ENCODE measurements at places on chromosomes 12 and 14.

DNA sequence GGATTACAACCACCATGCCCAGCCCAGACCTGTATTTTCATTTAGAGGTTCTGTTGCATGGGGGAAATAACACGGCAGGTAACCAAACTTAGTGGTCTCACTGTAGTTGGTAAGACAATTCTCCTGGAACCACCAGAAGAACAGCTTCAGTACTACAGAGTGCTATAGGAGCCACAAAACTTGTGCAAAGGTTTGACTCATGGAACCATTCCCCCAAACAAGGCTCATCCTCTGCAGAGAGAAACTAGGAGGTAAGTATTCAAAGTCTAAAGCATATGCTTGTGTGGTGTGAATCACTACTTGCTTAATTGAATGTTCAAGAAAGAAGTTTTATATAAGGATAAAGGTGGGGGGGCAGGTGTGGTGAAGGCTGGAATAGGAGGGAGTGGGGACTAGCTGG is 58.7 kb downstream of the GNS start:
- DNase-seq = no peak

DNA sequence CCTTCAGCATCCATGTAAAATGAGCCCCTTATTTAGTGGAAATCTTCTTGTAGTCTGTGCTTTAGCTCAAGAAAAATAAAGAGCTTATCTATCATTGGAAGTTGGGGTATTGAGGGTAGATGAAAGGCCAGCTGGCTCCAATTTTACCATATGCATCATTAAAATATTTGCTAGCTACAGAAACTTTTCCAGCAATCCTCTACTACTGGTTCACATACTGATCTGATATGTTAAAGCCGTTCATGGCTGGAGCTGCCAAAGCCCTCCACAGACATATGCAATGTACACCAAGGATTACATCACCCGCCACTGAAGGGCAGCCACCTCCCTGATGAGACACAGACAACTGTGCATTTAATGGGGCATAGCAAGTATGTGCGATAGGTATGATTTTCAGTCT is 1205.3 kb downstream of the GALC start:
- DNase-seq = no peak

- DNase-seq = no peak
Observed at GRCh38 chr12:2643576-2644135, 151.1 kb upstream of the FKBP4 start.

GRCh38 chr12:24738441-24738840 is 210.5 kb downstream of the BCAT1 start:
- no peak for DNase-seq

DNA sequence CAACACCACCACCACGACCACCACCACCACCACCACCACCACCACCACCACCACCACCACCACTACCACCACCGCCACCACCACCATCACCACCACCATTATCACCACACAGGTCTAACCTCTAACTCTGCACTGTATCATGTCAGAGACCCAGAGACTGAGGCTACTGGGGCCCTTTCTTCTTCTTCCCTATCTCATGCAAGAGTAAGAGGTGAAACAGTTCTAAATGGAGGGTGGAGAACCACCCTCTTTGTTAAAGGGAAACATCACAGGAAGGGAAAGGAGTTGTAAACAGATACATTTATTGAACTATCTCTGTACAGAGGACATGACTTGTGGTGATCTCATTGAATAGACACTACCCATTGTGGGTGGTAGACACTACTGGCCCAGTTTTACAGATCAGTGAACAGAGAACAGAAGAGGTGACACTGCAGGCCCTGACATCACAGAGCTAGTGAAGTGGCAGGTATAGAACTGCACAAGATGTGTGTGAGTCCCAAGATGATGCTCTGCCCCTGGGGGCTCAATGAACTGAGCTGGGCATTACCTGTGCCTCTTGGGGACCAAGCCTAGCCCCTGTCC is 91.6 kb downstream of the FOXN3 start:
- DNase-seq = no peak

DNA sequence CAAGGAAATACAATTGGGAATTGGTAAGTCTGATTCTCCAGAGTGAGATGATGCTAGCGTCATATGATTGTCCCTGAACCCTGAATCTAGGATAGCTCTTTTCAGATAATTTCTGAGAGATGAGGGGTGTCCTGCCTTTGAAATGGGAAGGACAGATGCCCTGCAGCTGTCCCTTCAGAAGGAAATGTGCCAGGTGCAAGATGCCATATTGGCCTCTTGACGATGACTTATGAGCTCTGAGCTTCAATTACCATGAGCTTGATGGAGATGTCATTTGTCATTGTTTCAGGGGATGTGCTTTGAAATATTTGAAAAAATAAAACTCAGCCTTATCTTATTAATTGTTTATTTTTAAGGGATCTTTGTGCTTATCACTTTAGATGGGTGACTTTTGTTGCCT is 185.1 kb downstream of the DACT1 start:
- no peak for DNase-seq

GRCh38 chr12:122995503-122996187 is 15.2 kb downstream of the ARL6IP4 start:
- no peak for DNase-seq

- no peak for DNase-seq
Observed at GRCh38 chr14:92959189-92959531, 36.2 kb downstream of the CHGA start.

GRCh38 chr12:87991483-87991882 is 37.7 kb downstream of the C12orf50 start:
- DNase-seq = no peak

DNA sequence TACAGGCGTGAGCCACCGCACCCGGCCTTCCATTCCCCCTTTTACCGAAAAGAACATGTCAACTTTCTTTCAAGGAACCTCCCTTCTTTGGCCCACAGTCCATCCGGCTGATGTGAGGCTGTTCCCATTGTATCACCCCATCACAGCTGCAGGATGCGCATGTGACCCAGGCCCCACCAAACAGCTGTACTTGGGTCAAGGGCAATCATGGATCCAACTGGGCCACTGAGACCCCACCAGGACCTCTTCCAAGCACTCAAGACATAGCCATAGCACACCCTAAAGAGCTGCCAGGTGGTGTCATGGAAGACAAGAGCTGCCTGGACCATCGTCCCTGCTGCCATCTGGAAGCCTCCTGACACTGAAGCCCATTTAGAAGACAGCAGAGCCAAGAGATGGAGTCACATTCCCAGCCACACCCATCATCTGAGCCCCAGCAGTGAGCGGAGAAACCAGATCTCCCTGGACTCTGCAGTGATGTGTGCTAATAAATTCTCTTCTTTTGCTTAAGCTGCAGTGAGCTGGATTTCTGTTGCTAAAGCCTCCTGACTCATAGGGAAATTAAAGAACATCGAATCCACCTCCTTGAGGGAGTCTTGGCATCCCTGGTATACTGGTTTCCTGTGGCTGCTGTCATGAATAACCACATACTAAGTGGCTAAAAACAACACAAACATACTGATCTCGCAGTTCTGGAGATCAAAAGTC is 105.6 kb downstream of the KSR2 start:
- DNase-seq = no peak

GRCh38 chr12:70966996-70967790 is 46.7 kb upstream of the PTPRR start:
- no peak for DNase-seq

DNA sequence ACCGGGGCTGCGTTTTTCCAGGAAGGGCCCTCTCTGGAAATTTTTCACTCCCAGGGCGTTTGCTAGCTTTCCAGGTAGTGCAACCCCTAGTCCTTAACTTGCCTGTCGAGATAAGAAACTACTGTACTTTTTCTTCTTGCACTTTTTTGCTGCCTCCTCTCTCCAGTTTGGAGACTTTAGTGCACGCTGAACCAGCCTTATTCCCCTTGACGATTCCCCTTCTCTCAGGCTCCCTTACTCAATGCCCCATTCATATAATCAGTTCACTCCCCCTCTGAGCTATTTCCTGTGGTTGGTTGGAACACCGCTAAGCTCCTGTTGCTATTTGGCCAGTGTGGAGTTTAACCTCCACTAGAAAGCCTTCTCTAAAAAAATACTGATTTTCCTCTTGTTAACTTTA is 682 bp downstream of the CREBL2 start:
- no peak for DNase-seq

DNA sequence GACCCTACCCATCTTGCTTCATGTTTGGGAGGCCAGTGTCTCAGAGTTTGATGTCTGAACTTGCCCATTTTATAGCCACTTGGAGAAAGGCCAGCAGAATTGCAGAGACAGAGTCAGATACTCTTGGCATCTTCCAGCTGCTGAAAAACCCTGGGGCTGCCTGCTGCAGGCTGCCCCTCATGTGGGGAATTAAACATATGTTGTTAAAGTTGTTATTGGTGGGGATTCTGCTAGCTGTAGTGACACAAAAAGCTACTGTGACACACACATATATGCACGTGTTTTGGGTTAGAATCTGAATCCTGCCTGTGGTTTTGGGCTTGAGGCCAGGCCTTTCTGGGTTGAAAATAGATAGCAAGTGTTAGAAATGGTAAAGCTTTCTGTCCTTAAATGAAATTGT is 1288.4 kb downstream of the AACS start:
- DNase-seq = no peak

- no peak for DNase-seq
Observed at GRCh38 chr12:131755305-131756113, 44.6 kb downstream of the SFSWAP start.

GRCh38 chr14:86794689-86795088 is 1198.3 kb downstream of the GALC start:
- no peak for DNase-seq

DNA sequence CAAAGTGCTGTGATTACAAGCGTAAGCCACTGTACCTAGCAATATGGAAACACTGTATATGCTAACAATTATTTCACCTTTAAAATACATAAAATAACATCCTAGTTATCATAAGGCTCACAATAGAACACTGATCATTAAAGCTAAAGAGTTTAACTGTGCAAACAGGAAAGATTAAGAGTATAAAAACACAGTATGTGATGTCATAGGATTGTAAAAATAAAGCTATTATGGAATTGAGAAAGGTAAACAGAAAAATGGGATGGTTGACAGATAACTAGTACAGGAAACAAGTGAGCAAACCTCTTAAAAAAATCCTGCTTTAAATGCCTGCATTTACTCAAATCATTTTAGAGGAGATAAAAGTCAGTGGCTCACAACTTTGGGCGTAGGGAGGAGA is 10.8 kb upstream of the IPO8 start:
- no peak for DNase-seq

DNA sequence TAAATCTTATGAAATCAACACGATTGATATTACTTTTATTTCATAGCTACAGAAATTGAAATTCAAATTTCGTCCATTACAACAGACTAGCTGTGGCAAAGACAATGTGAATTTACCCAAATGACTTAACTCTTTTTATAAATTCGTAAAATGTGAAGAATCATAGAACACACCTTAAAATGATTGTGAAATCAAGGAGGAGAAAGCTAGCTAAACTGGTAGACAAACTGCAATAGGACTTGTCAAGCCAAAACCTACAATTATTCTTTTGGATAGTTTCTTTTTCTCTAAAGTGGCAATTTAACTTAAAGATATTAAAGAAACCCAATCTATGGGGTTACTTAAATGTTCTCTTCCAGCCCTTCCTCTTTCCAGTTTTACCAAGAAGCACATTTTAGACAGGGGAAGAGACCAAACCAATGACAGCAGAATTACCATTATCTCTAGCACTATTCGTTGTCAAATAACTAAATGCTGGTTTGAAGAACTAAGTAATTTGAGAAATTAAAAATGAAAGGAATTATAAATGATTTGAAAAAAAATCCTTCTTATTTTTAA is 807 bp upstream of the SLC16A7 start:
- no peak for DNase-seq

Data from stimulated activated CD8-positive, alpha-beta memory T cell treated with anti-CD3 and anti-CD28 coated beads, Interleukin-4, amount 100 ng/mL, for 24 hours (primary cell).